ENCODE measurements at places on chromosomes 4 and X.
A peak's percentile ranks its signal among the peaks of the same experiment; 100 is the strongest.

GRCh38 chrX:19332983-19333382, 10.7 kb upstream of the PDHA1 start:
- DNase-seq, result peak; percentile 44

DNA sequence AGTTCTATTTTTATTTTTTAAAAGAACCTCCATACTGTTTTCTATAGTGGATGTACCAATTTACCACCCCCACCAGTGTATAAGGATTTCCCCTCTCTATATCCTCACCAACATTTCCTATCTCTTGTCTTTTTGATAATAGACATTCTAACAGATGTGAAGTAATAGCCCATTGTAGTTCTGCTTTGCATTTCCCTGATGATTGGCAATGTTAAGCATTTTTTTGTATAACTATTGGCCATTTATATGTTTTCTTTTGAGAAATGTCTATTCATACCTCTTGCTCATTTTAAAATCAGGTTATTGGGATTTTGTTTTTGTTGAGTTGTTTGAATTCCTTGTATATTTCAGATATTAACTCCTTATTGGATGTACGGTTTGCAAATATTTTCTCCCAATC, 251.1 kb upstream of the HTR2C start:
- DNase-seq, result no peak

- DNase-seq, result no peak
Measured at GRCh38 chr4:63566658-63567057, 842.6 kb downstream of the TECRL start.

DNA sequence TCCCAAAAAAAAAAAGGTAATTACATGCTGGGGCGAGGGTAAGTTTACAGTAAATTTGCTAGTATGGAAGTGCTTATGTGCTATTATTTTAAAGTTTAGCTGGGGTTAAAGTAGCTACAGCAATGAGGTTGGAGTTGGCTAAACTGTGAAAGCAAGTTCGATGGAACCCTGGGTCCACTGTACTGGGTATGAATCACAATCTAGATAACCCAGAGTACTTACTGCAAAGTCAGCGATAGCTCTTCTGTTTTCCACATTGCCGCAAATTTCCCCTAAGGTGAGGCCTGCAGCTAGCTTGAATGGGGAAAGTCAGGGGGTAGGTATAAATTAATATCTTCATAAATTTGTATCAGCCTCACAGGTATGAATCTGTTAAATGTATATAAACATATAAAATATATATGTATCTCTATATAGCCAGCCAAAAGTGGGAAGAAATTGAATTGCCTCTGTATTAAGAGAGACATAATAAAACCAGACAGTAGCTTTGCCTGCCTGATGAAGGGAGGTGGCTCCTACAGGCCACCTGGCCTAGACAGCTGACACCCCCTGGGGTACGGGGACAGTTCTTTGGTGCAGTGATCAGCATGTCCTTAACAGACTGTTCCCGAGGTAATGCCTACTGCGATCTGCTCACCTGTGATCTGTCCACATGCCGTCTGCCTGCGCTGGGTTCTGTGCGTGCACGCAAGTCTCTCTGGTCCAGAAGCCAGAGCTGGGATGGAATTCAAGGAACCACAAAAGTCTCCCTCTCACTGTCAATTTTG, 30.6 kb downstream of the CLRN2 start:
- DNase-seq, result no peak

DNA sequence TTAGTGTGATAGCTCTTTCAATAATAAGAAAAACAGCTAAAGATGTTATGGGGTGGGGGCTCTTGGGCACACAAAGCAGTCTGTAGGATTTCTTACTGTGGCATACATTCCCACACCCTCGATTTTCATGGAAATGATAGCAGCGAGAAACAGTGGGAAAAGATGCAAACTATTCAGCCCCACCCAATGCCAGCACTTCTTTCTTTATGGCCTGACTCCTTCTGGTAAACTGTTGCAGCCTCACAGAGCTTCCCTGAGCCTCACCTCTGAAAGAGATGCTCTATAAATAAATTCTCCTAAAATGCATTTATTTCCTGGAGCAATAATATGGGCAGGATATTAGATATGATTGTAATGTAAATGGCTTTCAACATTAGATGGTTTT, 910 bp downstream of the ANK2 start:
- DNase-seq, result no peak

Measured in left cardiac atrium (tissue), 4 donors.